ENCODE measurements at places on chromosomes 11 and 22. TPM values are rescaled to one million over a fixed set of nuclear protein-coding genes. Genes with fewer than 3 reads are reported as not detected.

The SCGB1A1 gene
- not detected for total RNA-seq

The TRPM5 gene
- not detected for total RNA-seq

The CARD10 gene
- 33.2 TPM for total RNA-seq

The MAP6 gene
- total RNA-seq, result 0.27 TPM

The SYT8 gene
- total RNA-seq, result not detected

The NTM gene
- total RNA-seq, result 0.66 TPM

The PAX6 gene
- total RNA-seq, result 0.40 TPM

The OR6T1 gene
- total RNA-seq, result not detected

The CFAP68 gene
- 3.9 TPM for total RNA-seq

The PKP3 gene
- 0.13 TPM for total RNA-seq

The HSPB2 gene
- total RNA-seq, result not detected

The MMP8 gene
- total RNA-seq, result not detected

The APOBEC3B gene
- 5.9 TPM for total RNA-seq

The C11orf87 gene
- not detected for total RNA-seq

The GTSE1 gene
- total RNA-seq, result 45.3 TPM

The KCNJ5 gene
- not detected for total RNA-seq

The IGSF22 gene
- total RNA-seq, result not detected

The OR8I2 gene
- not detected for total RNA-seq

The SAA2 gene
- not detected for total RNA-seq

The ASRGL1 gene
- 37.5 TPM for total RNA-seq

The GAL gene
- total RNA-seq, result 5.3 TPM

The SLN gene
- total RNA-seq, result not detected

The GGTLC2 gene
- total RNA-seq, result not detected

The RIBC2 gene
- total RNA-seq, result 2.1 TPM

The OR52E1 gene
- not detected for total RNA-seq

The F2 gene
- total RNA-seq, result not detected

The NLRP14 gene
- total RNA-seq, result 0.53 TPM

The GAL3ST1 gene
- not detected for total RNA-seq
